ENCODE measurements at places on chromosomes 7 and 10.

GRCh38 chr10:18743926-18744325 lies 84.7 kb downstream of the ARL5B start:
- DNase-seq = no peak

GRCh38 chr10:59303018-59303417 lies 59.3 kb downstream of the FAM13C start:
- no peak for DNase-seq

GRCh38 chr10:104337521-104337984 lies 712 bp downstream of the ITPRIP start:
- DNase-seq = no peak

GRCh38 chr10:30178356-30178964 lies 119.1 kb upstream of the JCAD start:
- no peak for DNase-seq

- DNase-seq = peak; percentile 85
These were observed 1.4 kb upstream of the CREB5 start for GRCh38 chr7:28410628-28411531.

DNA sequence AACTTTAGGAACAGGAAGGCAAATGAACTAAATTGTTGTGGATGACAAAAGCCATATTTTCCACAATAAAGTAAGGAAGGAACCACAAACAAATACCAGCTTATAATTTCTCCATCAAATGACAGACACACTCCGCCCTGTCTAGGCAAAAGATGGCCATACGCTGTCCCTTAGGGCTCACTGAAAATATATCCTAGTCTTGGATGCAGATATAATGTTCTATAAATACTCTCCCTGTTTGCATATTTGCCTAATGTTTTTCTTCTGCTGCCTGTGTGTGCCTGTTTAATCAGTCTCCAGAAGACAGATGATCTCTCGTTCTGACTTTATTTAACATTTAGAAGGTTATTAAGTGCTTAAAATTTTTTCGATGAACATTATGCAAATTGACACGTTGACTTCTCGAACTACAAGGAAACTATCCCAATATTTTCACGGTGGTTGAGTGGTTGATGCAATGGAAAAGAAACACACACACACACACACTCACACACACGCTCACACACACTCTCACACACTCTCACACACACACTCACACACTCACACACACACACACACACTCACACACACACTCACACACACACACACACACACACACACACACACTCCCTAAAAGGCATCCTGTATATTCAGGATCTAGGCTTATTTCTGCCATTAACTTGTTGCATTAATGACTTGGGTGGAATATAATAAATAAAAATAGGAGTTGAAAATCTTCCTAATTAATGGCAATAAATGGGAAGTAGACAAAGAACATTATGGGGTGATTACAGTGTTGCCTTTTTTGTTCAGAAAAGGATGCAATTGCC lies 297.1 kb downstream of the PRPF18 start:
- DNase-seq = no peak

Measured in glutamatergic neuron (in vitro differentiated cells).